ENCODE measurements at places on chromosomes 13 and 19. TPM values are rescaled to one million over a fixed set of nuclear protein-coding genes. Genes with fewer than 3 reads are reported as not detected.

SIGLEC10 gene
- total RNA-seq, result not detected

ZNF729 gene
- total RNA-seq, result not detected

CNN1 gene
- 6.7 TPM for total RNA-seq

DNA sequence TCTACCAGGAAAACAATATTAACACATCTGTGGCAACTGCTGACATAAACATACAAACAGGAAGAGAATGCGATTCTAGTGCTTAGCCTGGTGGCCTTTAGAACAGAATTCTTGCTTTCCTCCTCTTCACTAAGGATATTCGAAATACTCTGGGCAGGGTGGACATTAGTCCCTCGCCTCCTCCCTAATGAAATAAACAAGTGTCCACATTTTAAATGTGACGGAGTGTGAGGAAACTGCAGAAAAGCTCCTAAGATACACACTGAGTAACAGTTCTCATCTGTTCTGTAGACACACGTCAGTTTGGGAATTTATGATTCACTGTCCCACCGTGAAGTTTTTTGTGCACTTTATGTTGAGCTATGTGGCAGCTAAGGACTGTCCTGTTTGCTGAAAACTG, 639 bp downstream of the STARD13 start:
- H3K27me3 ChIP-seq, result no peaks in the 10 kb centered on the region
- H3K4me1 ChIP-seq, result peaks cover 39% of the 10 kb centered on the region
- peak overlapping the region; percentile 70 for H3K4me3 ChIP-seq
- peak overlapping the region; percentile 93 for H3K27ac ChIP-seq

- no peak overlapping the region for H3K4me3 ChIP-seq
- H3K4me1 ChIP-seq, result no peaks in the 10 kb centered on the region
- DNase-seq, result no peak
- H3K27me3 ChIP-seq, result peaks cover 31% of the 10 kb centered on the region
Observed at GRCh38 chr19:33687481-33688170, 65.9 kb downstream of the CHST8 start.

GRCh38 chr19:13833330-13834243, 38.3 kb downstream of the ZSWIM4 start:
- peak overlapping the region; percentile 40 for H3K4me3 ChIP-seq
- no peaks in the 10 kb centered on the region for H3K27me3 ChIP-seq
- peaks cover 16% of the 10 kb centered on the region for H3K36me3 ChIP-seq
- peaks cover 55% of the 10 kb centered on the region for H3K4me1 ChIP-seq
- H3K27ac ChIP-seq, result peak overlapping the region; percentile 100

DNA sequence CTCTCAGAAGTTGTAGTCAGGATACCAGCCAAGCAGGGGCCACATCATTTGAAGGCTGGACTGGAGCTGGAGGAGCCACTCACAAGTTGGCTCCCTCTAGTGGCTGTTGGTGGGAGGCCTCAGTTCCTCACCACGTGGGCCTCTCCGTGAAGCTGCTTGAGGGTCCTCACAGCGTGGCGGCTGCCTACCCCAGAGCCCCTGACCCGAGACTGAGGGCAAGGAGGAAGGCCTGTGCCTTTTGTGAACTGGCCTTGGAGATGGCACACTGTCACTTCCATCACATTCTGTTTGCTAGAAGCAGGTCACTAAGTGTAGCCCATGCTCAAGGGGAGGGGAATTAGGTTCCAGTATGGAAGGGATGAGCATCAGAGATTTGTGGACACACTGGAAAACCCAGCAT, 14.6 kb downstream of the GNA11 start:
- H3K4me3 ChIP-seq, result no peak overlapping the region
- peak; percentile 48 for DNase-seq
- peaks cover 7% of the 10 kb centered on the region for H3K4me1 ChIP-seq

DNA sequence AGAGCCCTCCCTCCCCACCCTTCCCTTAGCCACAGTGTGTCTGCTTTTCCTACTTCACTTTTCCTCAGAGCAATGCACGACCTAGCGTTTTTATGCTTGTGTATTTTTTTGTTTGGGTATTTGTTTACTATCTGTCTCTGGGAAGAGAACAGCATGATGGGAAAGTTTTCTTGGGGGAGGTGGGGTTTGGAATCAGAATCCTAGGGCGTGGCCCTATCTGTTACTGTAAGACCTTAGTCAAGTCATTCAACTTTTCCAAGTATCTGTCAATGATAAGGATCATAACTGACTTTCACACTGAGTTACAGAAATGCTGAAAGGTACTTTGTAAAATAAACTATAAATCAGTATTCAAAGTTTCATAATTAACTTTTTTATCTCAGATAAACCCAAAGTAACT, 146.3 kb upstream of the WASF3 start:
- H3K4me1 ChIP-seq, result no peaks in the 10 kb centered on the region
- H3K36me3 ChIP-seq, result no peaks in the 10 kb centered on the region
- H3K27me3 ChIP-seq, result no peaks in the 10 kb centered on the region
- DNase-seq, result no peak
- no peak overlapping the region for H3K4me3 ChIP-seq

Data from gastrocnemius medialis (tissue), 4 donors.